ENCODE measurements at places on chromosomes 6 and 20. TPM values are rescaled to one million over a fixed set of nuclear protein-coding genes. Genes with fewer than 3 reads are reported as not detected.

DNA sequence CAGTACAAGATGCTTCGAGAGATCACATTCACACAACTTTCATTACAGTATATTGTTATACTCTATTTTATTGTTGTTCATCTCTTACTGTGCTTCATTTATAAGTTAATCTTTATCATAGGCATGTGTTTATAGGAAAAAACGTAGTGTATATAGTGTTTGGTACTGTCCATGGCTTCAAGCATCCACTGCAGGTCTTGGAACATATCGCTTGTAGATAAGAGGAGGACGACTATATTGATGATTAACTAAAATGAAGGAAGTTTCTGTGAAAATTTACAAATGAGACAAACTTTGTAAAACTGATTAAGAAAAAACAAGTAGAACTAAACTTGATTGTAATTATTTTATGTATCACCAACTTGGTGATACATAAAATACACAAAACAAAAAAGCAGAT, 98.5 kb downstream of the QKI start:
- no peak for DNase-seq

The GTSF1L gene
- polyA plus RNA-seq, result not detected

GRCh38 chr20:31643522-31643921, 5.8 kb downstream of the COX4I2 start:
- DNase-seq, result no peak

The SCRT2 gene
- polyA plus RNA-seq, result not detected

DNA sequence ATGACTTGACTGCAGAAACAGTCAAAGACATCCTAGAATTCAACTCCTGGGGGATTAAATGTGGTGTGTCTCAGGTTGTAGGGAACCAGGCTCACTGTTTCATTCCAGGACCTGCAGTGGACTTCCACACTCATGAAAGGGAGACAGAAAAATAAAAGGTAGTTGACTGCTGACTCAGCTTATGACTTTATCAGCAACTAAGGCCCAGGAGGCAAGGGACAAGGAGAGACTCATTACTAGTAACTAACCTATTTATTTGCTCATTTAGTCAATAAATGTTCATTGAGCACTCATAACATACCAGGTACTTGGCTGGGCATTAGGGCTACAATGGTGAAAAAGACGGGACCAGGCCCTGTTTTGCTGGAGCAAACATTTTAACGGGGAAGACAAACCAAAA, 2.9 kb downstream of the ZSCAN31 start:
- DNase-seq, result no peak

DNA sequence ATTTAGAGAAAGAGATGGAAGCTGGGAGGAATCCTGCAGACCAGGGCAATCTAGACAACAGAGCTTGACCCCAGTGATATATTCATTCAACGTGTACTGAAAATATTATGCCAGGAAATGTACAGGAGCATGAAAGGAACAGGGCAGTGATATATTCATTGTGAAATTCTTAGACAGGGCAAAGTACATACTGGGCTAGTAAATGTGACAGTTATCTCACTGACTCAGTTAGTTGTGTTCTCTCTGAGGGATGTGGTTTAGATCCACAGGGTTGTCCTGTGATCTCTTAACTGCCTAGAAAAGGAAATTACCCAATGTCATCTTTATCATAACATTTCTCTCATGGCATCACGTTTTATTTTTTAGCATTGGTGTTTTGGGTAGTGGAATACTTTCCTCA, 891.3 kb downstream of the EYS start:
- DNase-seq, result no peak

DNA sequence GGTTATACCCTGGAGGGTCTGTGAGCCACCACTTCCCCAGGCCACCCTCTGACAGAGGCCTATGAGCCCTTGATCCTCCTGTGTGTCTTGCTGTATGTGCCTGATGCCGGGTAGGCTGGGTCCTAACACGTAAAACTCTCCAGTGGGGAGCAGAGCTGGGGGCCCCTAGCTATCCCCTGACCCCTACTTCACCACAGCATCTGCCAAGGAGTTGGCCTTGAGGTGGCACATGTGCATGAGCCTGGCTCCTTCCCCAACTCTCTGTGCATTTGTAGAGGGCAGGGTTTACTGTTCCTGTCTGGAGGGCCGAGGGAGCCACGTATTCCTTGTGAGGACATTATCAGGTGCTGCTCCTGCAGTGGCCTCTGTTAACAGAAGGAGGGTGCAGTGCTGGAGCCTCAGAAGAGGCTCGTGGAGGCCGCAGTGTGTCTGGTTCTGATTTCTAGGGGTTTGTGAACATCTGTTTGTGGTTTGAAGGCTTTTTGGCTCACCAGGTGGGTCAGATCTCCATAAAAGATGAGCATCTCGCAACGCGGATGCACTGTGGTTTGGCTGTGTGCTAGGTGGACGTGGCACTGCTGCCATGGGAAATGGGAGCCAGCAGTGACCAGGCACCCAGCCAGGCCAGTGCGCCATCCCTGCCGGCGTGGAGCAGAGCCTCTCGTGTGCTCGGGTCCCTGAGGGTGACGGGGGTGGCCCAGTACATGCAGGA, 152.1 kb downstream of the DTNBP1 start:
- DNase-seq, result no peak

- no peak for DNase-seq
These were observed 23.9 kb downstream of the RIPOR2 start for GRCh38 chr6:24911796-24912382.

- no peak for DNase-seq
These were observed 54.3 kb upstream of the TASP1 start for GRCh38 chr20:13692802-13693736.

GRCh38 chr6:74742793-74743508, 462.9 kb downstream of the COL12A1 start:
- DNase-seq, result no peak

GRCh38 chr6:29651413-29652197, 5.3 kb upstream of the MOG start:
- no peak for DNase-seq

DNA sequence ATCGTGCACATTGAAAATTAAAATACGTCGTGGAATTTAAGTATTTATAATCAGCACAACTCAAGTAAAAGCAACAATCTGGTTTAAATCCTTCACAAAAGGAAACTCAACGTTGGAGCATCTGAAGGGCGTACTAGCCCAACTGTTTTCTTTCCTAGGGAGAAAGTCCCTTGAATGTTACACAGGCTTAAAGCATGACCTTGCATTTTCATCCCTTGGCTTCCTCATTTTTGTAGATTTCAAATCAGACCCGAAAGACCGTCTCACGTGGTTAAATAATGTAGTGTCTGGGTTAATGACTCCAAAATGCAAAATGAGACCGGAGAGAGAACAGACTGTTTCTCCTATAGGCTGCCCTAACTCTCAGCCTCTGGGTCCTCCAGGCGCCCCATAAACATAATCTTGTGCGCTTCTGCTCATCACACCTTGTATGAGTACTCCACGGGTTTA, 249.2 kb upstream of the RREB1 start:
- no peak for DNase-seq

DNA sequence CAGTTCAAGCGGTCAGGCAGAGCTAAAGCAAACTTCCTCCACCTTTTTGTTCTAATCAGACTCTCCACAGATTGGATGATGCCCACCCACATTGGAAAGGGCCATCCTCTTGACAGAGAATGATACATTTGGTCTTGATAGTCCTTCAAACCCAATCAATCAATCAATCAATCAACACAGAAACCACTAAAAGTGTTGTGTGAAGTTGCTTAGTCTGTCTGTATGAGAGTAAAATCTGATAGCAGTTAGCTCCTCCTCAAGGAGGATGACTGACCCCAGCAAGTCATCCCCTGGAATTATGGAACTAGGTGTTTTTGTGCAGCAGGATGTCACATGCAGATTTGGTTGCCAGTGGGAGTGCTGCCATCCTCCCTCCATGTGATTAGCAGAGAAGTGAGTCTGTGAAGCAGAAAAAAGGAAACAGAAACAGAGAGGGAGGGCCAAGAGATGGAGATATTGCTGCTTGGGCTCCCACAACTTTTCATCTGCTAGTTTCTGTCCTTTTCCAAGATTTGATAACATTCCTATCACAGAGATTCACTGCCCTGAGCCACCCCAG, 32.0 kb upstream of the SSTR4 start:
- DNase-seq, result no peak

GRCh38 chr6:16921399-16922110, 160.3 kb upstream of the ATXN1 start:
- DNase-seq, result no peak

The ABCF1 gene
- polyA plus RNA-seq, result 77.9 TPM

The PNPLA1 gene
- 3.0 TPM for polyA plus RNA-seq

The IBTK gene
- 40.2 TPM for polyA plus RNA-seq

The PRL gene
- not detected for polyA plus RNA-seq

The HINT3 gene
- 25.4 TPM for polyA plus RNA-seq

DNA sequence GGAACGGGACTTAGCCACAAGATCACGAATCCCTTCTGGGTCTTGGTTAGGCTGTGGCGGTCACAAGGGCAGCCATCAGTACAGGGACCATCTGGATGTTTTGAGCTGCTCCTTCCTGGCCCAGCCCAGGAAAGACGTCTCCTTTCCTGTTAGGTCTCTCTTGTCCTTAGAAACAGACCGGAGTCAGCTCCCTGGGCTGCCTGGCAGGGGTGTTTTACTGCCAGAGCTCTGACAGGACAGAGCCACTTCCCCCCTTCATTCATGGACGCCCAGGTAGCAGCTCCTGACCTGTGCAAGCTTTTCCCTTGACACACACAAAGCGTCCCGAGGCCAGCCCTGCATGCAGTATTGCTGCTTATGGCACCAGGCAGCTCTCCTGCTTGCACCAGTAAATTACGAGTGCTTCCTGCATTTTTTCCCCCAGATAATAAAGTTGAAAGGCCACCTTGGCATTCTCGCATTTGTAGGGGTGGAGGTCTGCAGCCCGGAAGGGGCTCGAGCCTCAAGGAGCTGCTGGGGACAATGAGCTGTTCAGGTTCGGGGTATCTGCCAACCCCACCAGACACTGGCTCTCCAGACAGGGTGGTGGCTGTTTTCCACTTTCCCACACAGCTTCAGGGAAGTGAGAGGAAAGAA, 87.4 kb downstream of the NOL4L start:
- DNase-seq, result no peak

DNA sequence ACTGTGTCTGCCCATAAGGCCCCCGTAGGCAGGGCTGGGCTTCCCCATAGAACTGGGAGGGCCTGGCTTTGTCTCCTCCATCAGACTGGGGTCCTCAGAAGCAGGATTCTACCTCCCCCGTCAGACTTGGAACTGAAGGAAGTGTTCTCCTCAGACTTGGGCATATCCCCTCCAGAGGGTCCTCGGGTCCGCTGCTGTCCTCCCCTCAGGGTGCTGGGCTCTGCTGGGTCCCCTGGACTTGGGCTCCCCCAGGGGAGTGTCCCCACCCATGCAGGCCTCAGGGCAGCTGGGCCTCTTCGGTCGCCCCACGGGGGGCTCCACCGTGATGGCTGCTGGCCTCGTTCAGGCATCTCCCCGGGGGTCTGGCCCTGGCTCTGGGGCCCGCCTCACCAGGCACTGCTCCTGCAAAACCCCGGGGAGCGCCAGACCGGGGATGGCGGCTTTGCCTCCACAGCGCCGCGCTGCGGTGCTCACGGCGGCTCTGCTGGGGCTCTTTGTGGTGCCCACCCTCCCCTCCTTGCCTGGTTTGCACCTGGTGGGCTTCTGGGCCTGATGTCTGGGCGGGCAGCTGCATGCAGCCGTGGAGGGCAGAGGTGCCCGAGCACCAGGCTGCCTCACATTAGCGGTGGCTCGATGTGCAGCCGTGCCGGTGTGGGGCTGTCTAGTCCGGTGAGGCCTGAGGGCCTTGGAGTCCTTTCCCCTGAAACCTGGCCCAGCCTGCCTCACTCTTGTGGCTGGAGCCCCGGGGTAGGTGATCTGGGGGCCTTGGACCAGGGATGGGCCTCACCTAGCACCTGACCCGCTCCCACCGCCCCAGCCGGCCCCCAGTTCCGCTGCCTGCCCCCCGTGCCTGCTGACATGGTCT, 13.9 kb downstream of the COL20A1 start:
- DNase-seq, result no peak

GRCh38 chr6:1601158-1602048, 8.3 kb upstream of the FOXC1 start:
- DNase-seq, result no peak

DNA sequence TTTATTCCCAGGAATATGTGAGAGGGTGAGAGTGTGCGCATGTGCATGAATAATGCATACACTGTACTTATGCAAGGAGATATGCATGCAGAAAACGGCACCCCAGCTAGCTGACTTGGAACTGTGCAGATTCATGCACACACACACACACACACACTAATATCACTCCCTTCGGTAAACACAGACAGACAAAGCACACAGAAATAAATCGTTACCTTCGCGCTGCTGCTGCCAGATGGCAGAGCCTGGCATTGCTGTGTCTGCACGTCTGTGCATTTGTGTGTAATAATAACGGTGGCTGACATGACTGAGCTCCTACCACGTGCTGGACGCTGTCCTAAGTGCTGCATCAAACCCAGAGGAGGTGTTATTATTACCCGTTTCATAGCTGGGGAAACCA, 36.8 kb downstream of the PREX1 start:
- no peak for DNase-seq

The PROCR gene
- polyA plus RNA-seq, result 7.4 TPM

- no peak for DNase-seq
These were observed 184.8 kb downstream of the ZNF217 start for GRCh38 chr20:53408691-53409446.
